AML-193 (cell line): ENCODE measurements at places on chromosomes 2 and 18.

DNA sequence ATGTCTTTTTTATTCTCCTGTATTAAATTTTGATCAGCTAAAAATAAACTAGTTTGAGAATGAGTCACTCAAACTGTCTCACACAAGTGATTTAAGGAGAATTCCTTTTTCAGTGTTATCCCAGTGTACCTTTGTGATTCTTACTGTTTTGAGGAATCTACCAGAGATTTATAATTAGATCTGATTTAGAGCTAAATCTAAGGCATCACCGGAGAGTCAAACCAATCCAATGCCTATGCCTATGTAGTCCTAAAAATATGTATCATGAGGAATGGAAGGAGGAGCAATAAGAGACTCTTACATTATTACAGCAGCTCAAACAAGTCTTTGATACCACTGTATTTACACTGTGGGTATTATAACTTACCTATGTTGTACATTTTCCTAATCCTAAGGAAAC is 63.4 kb upstream of the CYP20A1 start:
- no peak for DNase-seq

- no peak for DNase-seq
These were observed 7.3 kb downstream of the TEX51 start for GRCh38 chr2:126905991-126906390.

DNA sequence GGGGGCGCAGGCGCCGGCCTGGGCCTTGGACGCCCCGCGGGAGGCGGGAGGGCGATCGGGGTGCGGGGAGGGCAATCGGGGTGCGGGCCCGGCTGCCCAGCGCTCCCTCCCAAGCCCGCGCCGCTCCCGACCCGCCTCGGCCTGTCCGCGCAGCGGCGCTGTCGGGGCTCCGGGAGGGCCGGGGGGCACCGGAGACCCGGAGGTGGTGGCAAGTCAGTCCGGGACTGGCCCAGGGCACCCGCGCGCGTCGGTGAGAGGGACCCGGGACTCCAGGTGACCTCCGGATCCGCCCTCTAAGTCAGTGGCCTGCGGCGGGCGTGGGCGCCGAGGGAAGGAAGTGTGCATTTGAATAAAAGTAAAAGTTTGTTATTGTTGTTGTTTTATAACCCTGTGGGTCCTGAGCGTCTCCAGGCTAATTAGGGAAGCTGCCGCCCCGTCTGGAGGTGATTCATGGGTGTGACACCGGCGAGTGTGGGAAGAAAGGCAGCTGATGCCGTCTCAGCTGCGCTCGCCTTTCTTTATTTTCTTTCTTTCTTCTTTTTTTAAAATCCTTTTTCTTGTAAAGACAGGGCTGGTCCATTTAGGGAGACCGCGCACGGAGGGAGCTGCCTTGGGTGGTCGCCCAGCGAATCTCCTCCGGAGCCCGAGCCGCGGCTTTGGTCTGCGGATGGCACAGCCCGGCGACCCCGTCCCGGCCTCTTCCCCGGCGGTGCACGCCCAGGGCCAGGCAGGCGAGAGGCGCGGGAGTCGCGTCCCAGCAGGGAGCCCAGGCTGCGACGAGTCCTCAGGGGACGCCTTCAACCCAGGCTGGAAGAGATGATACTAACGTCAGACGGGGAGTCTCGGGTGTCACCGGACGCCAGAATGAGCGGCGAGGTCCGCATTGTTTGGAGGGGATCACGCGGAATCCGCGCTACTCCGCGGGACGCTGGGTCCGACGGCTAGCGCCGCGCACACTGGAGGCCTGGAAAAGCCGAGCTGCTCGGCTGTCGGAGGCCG is 627 bp upstream of the CRACDL start:
- DNase-seq: no peak

DNA sequence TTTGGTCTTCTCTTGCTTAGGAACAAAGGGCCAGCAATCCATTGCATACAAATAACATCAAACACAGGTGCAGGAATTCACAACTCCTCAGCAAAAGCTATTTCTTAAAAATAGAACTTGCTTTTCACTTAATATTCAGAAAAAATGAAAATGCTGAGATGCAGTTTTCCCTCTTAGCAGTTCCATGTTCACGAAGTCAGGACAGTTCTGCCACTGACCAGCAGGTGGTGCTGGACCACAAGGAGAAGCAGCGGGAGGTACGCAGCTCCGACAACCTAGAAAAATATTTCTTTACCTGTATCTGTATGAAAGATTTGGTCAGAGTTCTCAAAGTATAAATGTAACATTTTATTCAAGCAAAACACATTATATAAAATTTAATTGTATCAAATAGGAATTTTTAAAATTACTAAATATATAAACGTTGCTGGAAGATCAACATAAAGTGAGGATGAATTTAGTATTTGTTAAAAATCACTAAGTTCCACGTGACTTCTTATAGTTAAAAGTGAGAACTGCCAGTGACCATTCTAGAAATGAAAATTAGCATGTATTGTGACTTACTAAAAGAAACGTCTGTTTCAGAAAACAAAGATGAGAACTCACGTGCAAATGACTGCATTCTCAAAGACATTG is 48.8 kb downstream of the ADNP2 start:
- peak; percentile 37 for DNase-seq

- no peak for DNase-seq
These were observed 14.8 kb downstream of the TIMM21 start for GRCh38 chr18:74163019-74163660.

GRCh38 chr2:1495676-1496358 is 82.6 kb downstream of the TPO start:
- DNase-seq: no peak

DNA sequence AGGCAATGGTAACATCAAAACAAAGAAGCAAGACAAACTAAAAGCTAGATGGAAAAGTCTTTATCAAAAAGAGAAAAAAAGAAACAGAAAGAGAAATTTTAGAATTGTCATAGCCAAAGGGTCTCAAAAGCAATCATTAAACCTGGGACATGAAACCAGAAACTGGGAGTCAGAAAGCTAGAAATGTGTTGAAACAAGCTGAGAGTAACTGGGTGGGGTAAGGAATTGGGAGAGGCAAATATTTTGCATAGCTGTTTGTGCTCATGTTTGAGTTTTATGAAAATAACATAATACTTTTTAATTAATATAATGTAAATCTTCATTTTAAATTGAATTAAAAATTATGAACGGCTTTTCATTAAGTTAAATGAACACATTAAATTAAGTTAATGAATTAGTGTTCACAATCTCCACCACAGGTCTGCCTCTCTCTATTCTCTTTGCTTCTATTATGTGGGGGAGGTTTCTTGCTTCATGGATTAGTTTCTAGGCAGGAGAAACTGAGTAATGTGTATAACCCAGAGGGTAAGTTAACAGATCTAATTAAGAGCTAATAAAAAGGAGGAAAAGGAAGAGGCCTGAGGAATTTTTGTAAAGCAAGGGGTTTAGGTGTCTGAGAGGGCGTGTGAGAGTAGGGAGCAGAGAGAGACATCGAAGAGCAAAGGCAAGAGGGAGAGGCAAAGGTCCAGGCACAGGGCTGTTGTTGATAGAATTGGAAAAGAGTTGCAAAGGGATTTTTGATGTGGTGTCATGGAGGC is 20.0 kb upstream of the SERPINB2 start:
- no peak for DNase-seq

DNA sequence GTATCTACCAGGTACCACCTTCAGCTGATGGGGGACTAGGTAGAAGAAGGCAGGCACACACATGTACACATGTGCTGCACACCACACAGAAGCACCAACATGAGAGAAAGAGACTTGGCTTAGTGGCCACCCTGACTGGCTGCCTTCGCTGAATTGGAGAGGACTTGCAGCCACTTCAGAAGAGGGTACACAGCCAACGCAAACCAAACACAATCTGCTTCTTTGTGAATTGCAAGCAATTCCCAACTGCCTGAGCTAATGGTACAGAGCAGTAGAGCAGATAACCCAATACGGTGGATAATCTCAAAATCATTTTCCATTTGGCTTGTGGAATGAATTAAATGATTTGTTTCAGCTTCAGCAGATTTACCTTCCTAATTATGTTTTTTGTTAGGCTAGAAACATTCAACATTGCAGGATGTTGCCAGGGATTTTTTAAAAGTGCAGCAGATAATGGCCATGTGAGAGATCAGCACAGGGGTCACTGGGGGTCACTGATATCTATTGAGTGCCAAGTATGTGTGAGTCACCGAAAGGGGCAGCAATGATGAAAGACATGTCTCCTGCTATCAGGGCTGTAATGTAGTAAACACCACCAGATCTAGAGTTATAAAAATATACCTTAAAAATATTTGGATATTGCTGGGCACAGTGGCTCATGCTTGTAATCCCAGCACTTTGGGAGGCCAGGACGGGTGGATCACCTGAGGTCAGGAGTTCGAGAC is 652.6 kb downstream of the BCL11A start:
- no peak for DNase-seq

- no peak for DNase-seq
These were observed 49.4 kb downstream of the LONRF2 start for GRCh38 chr2:100272841-100273329.

- DNase-seq: no peak
These were observed 60.9 kb downstream of the LDLRAD4 start for GRCh38 chr18:13279181-13280069.

DNA sequence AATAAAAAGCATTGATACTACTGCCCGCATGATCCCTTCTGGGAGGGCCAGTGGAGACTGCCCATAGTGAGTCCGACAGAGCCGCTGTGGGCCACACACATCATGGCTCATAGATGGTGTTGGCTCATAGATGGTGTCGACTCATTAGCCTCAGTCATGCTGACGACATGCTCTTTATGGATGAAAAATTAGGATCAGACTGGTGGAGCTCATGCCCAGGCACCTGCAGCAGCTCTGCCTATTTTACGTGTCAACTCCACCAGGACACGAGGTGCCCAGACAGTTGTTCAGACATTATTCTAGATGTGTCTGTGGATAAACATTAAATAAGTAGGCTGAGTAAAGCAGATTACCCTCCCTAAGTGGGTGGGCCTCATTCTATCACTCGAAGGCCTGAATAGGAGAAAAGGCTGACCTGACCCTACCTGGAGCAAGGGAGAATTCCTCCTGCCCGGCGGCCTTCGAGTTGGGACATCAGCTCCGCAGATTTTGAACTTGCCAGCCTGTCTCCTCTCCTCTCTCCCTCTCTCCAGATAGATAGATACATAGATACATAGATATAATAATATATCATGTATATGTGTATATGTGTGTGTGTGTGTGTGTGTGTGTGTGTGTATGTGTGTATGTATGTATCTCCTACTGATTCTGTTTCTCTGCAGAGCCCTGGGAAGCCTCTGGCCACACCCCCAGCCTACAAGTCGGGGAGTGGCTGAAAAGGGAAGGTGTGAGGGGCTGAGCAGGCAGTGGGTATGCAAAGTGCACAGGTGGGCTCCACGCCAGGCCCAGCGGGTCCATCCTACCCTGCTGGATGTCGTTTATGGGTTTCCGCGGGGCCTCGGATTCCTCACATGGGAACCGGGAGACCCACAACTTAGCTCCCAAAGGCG is 13.6 kb upstream of the TEX51 start:
- DNase-seq: no peak

- DNase-seq: no peak
These were observed 15.7 kb upstream of the GPC1 start for GRCh38 chr2:240419723-240420122.
